ENCODE measurements at places on chromosomes 3 and 15. TPM values are rescaled to one million over a fixed set of nuclear protein-coding genes. Genes with fewer than 3 reads are reported as not detected.

GRCh38 chr3:134362221-134362620 is 12.0 kb downstream of the AMOTL2 start:
- DNase-seq, result no peak

DNA sequence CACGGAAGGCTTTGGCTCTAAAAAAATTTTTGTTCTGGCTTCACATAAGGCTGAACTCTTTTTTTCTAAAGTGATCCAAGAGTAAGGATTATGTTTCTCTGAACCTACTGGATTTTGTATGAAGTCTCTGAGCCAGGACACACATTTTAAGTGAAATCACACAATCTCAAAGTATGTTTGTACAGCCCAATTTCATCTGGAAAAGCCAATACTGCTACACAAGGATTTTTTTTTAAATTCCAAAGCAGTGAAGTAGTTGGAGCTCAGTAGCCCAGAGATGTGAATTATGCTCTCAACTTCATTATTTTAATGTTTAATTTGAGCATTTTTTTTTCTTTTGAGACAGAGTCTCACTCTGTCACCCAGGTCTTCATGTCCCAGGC is 243.9 kb downstream of the FAM43A start:
- DNase-seq, result no peak

DNA sequence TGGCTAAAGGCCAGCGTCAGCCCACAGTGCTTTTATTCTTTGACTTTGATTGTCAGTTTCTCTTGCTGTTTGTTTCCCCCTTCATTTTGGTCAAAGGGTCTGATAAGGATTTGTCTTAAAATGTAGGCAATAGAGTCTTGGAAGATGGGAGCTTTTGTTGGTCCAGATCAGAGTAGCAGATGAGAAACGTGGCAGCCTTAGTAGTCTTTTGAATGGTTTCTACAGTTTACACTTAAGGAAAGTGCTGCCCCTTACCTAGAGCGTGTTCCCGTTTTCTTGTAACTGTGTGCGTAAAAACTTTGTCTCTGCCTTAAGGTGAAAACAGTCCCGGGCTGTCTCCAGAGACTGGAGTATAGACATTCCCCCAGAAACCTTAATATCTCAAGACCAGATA is 630 bp downstream of the LXN start:
- peak; percentile 12 for DNase-seq

DNA sequence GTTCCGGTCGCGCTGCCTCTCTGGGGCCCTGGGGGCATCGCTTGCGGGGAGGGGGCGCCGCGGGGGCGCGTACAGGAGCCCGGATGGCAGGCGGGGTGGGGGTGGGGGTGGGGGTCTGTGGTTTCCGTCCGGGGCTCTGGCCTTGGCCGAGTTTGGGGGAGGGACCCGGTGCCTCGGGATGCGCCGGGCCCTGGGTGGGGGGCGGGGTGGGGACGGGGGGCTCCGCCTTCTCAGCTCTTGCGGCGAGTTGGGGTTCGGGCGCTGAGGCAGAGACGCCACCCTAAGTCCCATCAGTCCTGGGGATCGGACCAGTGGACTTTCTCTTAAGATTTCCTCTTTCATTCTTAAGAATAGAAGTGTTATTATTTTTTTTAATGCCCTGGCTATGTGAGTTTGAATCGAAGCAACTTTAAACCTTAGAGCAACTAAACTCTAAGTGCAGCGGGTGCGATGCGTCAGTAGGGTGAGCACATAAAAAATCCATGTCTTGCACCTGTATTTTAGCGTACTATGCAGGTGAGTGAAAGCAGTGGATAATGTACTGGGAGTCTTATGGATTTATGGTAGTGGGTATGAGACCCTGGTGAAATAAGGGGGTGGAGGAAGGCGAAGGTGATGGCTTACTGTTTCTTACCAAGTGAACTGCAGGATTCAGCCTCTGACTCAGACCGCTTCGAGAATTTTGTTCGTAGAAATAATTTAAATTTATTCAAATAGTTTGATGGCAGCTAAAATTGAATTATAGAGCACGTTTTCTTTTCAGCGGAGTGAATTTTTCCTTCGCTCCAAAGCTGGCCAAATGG is 762 bp downstream of the CTNNB1 start:
- no peak for DNase-seq

GRCh38 chr3:54494209-54494608 is 371.9 kb downstream of the CACNA2D3 start:
- no peak for DNase-seq

DNA sequence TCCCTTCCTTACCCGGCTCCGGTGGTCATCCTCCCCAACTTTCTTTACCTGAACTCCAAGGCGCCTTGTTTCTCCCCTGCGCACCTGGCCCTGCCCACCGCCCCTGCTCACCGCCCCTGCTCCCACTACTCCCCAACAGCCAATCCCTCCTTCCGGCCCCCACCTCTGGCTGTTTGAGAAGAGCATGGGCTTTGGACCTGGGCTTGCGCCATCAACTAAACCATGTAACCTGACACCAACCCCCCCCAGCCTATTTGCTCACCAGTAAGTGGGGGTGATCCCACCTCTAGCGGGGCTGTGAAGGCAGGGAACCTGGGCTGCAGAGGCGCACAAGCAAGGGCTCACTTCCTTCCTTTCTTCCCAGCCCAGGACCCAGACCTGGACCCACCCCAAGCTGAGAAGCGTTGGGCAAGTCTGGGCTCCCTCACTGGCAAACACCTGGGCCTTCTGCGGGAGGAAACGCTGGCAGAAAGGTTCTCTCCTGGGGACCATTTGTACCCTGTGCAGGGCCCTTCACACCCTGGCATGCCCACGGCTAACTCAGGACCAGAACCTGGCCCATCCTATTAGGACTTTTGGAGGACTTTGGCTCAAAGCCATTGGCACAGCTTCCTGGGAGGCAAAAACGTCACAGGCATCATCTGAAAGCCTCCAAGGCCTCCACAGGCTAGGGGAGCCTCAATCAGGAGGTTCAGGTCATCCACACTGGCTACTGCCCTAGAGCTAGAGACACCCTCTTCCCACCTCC is at the start of gene PLXNB1:
Gene PLXNB1 (minus strand): TSS at position 127 of the 748 bp plus-strand sequence. CDS start 5,475 bp downstream, outside the sequence.
- peak; percentile 87 for DNase-seq

ADAM10 gene
- 214 TPM for total RNA-seq

CLDND1 gene
- 160 TPM for total RNA-seq

RPUSD2 gene
- 12.7 TPM for total RNA-seq

ARHGEF26 gene
- total RNA-seq, result 0.80 TPM

All from renal cortical epithelial cell (primary cell).